ENCODE measurements at places on chromosomes 7 and 10.
A peak's percentile ranks its signal among the peaks of the same experiment; 100 is the strongest.

DNA sequence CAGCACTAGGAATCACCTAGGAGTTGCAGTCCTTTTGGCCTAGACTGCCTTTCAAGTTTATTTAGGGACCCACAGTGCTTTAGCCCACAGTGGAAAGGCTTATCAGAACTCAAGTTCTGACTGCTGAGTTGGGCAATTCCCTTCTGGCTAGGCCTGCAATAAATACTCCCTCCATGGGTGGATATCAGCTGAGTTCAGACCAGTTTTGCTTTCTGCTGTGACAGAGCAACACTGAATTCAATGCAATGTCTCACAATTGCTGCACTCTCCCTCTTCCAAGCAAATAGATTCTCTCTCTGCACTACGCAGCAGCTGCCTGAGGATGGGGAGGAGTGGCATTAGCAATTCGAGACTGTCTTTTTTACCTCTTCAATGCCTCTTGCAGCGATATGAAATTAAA, 1153.3 kb downstream of the SORCS1 start:
- no peaks in the 10 kb centered on the region for H3K27me3 ChIP-seq
- no peak overlapping the region for H3K4me3 ChIP-seq
- DNase-seq = no peak
- no peaks in the 10 kb centered on the region for H3K36me3 ChIP-seq
- no peaks in the 10 kb centered on the region for H3K4me1 ChIP-seq
- H3K27ac ChIP-seq = no peak overlapping the region

DNA sequence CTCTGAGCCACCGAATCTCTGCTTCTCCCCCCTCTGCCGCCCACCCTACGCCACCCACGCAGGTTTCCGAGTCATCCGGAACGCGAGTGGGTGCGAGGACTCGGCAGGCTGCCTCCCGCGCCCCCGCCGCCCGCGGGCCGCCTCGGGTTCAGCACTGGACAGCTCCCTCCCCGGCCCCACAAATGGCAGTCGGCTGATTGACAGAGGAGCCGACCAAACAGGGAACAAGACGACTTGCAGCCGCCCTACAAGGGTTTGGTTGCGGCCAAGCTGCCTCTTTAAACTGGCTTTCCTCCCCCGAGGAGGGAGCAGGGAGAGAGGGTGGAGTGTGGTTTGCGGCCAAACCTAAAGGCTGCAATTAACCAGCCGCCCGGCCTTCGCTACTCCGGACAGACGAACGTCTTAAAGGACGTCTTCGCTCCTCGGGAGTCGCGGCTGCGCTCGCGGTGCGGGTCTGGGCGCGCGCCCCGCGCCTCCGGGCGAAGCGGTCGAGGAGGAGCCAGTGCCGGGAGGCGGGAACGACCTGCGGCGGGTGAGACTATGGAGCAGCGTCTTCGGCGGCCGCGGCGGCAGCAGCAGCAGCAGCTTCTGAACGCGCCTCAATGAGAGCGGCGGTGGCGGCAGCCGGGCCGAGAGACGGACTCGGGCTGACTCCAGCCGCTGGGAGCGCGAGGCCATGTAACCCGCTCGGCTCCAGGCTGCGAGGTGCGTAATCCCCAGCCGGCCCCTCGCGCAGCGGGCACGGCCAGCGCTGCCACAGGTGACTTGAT, at the start of gene GPR158:
TSS of gene GPR158 (plus strand) at position 541 of the 770 bp plus-strand sequence. CDS start 420 bp downstream, outside the sequence.
- no peak within 1 kb of the TSS for H3K27ac ChIP-seq
- DNase-seq = no peak
- H3K4me3 ChIP-seq = peak within 1 kb of the TSS; percentile 37
- H3K36me3 ChIP-seq = no peaks in the 10 kb centered on the region

GRCh38 chr7:17392846-17393245, 94.4 kb downstream of the AHR start:
- no peaks in the 10 kb centered on the region for H3K27me3 ChIP-seq
- DNase-seq = no peak
- no peak overlapping the region for H3K27ac ChIP-seq
- no peak overlapping the region for H3K4me3 ChIP-seq
- no peaks in the 10 kb centered on the region for H3K36me3 ChIP-seq
- no peaks in the 10 kb centered on the region for H3K4me1 ChIP-seq

- no peaks in the 10 kb centered on the region for H3K36me3 ChIP-seq
- peaks cover 4% of the 10 kb centered on the region for H3K4me1 ChIP-seq
- no peaks in the 10 kb centered on the region for H3K27me3 ChIP-seq
- H3K4me3 ChIP-seq = no peak overlapping the region
- H3K27ac ChIP-seq = no peak overlapping the region
These were observed 373.3 kb upstream of the PRKCQ start for GRCh38 chr10:6953271-6953801.

DNA sequence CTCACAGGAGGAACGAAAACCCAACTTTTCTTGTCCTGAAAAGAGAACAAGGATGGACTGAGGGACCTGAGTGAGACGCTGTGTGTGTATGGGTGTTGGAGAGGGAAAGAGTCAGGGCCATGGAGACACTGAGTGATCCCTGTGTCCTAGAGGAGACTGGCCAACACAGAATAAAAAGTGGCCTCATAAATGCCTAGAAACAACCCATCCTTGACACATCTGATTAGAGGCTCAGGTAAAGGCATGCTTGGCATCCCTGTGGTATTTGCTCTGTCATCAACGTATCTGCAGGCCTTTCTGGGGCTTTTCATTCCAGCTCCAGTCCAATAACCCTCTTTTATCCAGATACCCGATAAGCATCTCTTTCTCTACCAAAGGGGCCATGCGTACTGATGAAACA, 86.3 kb downstream of the FGFR2 start:
- H3K27ac ChIP-seq = no peak overlapping the region
- H3K36me3 ChIP-seq = no peaks in the 10 kb centered on the region
- no peaks in the 10 kb centered on the region for H3K27me3 ChIP-seq
- no peaks in the 10 kb centered on the region for H3K4me1 ChIP-seq
- no peak overlapping the region for H3K4me3 ChIP-seq
- DNase-seq = no peak
